ENCODE measurements at places on chromosomes 7 and 10.
A peak's percentile ranks its signal among the peaks of the same experiment; 100 is the strongest.

- peak; percentile 55 for DNase-seq
These were observed 1.6 kb downstream of the FAM24A start for GRCh38 chr10:122911889-122912484.

DNA sequence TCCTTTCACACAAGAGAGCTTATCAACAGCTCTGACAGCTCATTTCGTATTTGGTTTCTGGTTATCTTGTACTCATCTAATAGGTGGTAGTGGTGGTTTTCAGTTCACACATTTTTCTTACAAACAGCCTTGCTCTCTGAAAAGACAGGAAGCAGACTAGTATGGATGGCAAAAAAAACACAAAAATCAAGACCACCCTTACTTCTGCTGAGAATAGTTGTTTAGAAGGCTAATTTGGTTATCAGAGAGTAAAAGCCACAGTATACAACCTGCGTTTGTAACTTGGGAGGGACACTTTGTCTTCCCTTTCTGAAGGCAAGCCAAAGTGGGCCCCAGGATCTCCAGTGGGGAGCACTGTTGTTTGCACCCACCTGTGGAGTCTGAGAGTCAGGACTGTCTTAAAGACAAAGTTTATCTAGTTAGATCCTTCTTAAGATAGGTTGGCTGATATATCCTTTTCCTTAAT lies 68.0 kb downstream of the PIP4K2A start:
- DNase-seq: no peak

DNA sequence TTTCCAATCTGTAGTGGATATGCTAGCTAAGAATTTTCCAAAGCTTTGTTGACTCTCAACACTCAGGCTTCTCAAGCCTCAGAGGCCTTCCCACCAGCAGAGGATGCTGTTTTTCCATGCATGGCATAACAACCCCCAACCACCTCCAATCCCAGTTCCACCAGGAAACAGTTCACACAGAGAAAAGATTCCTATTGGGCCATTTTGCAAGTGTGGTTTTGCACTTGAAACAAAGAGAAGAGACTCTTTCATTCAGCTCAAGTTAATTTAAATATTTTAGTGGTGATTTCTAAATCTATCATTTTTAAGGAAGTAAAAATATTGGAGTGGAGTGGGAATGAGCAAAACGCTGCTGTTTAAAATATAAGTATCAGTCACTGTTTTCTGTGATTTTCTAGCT lies 105.6 kb upstream of the COL1A2 start:
- no peak for DNase-seq

DNA sequence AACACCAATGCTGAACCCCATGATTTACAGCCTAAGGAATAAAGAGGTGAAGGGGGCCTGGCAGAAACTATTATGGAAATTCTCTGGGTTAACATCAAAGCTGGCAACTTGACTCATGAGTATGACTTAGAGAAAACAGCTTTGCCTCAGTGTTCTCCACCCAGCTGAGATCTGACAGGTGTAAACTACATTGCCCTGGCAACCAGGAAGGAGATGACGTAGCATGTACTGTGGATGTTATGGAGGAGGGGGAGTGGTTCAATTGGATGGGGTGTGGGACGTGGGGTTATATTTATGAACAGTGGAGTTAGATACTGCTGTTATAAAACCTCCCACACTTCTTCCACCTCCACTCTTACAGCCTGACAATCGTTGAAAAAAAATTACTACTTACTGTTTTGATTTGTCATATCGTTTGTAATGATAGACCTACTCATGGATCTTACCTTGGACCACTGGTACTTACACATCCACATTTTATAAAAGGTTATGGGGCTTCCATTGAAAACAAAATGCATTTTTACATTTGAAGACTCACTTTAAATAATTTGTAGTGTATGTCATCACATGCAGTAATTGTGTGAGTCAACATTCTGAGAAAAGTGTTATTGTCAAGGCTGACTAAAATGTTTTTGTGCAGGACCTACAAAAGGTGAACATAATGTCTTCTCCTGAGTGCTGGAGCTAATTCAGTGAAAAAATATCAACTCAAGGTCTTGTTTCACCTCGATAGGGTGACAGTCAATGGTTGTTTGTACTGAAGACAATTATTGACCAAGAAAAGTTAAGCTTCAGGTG lies 6.4 kb downstream of the OR2F1 start:
- DNase-seq: no peak

DNA sequence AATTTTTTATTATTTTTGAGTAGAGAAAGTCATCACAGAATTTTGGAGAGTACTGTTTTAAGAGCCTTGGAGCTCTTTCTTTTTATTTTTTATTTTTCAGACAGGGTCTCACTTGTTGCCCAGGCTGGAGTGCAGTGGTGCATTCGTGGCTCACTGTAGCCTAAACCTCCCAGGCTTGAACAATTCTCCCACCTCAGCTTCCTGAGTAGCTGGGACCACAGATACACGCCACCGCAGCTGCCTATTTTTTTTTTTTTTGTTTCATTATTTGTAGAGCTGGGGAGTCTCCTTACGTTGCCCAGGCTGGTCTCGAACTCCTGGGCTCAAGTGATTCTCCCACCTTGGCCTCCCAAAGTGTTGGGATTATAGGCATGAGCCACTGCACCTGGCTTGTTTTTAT lies 10.6 kb downstream of the CPA4 start:
- DNase-seq: no peak

DNA sequence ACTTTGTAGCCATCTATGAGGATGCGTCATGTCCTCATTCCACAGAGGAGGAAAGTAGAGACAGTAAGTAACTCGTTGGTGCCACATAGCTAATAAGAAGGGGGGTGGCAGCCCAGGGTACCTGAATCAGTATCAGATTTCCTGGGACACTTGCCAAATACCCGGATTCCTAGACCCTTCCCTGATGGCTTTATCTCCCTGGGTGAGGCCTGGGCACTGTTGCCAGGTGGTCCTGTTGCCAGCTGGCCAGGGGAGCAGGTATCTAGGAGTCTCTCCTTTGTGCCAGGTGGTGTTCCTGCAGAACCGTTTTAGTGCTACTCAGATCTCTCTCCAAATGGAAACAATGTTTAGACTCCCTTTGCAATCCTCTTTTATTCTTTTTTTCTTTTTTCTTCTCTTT lies 12.7 kb downstream of the SLC29A3 start:
- DNase-seq: no peak

DNA sequence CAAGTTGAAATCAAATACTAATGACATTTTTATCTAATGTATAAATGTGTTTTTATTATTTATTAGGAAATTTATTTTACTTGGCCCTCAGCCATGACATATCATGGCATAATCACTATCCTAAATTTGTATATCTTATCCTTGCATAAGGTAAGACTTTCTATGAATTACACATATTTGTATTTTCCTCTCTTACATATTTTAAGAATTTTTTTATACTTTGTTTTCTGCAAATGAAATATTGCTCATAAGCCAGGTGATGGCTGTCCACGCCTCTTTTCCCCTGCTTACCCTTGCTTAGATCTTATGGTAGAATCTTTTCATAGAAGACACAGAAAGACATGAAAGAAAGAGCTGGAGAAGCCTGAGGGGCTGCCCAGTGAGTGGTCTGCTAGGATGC lies 48.2 kb downstream of the IKZF1 start:
- no peak for DNase-seq

GRCh38 chr10:83577421-83577820 lies 561.9 kb upstream of the GHITM start:
- no peak for DNase-seq

GRCh38 chr7:98991141-98991540 lies 112.8 kb downstream of the TRRAP start:
- DNase-seq: no peak

GRCh38 chr7:20317413-20317812 lies 13.3 kb upstream of the ITGB8 start:
- no peak for DNase-seq

GRCh38 chr7:37971491-37971890 lies 51.1 kb downstream of the EPDR1 start:
- DNase-seq: no peak

DNA sequence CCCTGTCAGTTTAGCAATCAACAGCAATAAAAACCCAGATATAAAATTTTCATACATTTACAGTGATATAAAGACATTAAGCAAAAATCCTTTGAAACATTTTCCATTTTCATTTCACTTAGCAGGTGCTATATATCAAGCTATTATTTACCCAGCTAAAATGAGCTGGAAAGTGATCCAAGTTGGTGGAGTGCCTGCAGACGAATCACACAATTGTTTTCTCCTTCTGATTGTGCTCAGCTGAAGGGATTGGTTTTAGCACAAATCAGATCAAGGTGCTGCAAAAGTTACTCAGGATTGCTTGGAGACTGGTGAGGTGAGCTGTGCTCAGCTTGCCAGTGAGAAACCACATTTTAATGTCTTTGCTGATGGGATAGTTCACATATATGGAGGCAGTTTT lies 138.1 kb downstream of the LRMDA start:
- DNase-seq: no peak

DNA sequence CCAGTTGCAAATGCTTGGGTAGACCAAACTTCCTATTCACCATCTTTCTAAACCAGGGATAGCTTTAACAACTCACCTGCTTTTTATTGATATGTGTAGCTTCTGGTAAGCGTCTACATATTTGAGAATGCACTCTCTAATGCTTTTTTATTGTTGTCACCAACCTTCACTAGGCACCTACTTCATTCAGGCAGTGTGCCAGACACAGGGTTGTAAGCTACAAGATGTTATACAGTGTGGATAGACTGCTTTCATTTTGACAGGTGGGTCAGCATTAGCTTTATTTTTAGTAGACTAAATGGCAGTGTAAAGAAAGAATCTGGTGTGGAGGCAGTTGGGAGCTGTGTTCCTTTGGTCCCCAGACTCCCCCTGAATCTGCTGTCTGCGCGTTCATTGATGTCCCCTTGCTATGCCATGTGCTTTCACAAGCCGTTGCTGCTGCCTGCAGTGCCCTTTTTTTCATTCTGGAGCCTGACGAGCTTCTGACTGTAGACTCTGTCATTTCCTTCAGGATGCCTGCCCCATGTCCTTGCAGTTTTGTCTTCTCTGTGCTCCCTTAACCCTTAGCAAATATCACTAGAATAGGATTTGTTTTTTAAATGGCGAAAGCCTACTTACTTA lies 32.1 kb downstream of the NRF1 start:
- DNase-seq: no peak

DNA sequence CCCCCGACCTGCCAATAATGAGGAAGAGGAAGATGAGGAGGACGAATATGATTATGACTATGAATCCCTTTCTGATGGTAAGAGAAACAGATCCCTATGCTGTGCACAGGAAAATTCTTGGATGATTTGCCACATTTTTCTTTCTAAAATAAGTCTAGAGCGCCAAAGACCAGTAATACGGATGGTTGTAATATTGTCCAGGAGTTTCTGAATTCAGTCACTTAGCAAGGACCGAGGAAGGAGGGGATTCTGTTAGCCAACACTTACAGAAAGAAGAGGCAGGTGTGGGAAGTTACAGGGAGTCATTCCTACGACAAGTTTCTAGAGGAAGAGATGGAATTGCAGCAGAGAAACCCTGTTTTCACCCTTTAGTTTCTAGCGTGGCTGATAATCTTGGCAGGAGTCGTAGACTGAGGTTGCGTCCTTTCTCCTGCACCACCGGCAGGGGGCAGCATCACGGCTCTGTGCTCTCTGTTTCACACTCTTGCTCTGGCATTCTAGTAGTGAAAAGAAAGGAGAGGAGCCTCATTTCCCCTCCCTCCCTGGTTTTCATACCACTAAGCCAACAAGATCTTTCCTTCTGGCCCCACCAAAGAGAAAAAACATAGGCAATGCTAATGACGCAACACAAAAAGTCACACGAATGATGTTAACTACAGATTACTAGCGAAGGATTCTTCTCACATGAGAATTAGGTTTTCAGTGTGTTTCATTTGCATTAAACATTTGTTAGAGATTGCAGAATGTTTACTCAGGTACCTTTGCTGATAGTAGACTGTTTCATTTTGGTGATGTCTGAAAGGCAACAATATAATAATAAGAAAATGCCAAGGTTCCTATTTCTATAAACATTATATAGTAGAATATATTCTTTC lies 82.7 kb downstream of the NOC3L start:
- peak; percentile 61 for DNase-seq

DNA sequence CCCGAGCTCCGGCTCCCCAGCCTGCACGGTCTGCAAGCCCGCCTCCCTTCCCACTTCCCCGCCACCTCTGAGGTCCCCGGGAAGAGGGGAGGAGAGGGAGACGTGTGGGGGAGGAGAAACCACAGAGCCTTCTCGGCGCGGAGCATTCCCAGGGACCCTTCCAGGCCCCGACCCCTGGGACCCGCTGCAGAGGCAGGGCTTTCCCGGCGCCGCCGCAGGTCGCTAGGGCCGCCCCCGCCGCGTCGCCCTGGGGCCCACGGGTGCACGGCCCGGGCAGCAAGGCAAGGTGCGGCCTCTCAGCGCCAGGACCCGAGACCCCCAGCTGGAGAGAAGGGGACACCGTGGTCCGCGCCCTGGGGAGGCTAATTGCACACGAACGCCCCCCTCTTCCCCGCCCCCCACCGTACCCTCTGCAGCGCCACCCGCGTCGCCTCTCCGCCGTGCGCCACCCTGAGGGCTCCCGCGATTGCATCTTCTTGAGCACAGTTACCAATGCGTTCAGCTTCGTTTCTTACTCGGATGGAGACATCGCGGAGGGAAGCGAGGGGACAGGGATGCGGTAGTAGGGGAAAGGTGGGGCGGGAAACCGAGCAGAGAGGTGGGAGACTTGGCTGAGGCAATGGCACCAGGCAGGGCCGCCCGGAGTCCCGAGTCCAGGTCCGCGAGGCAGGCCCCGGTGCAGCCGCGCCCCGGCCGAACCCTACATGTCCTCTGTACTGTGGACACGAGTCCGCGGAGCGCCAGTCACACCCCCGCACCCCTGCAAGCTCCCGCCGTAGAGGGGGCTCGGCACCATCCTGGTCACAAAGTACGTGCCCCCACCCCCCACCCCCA lies 28.9 kb downstream of the SKIDA1 start:
- peak; percentile 29 for DNase-seq

- peak; percentile 66 for DNase-seq
These were observed 195.4 kb downstream of the MAD1L1 start for GRCh38 chr7:2037301-2037807.

DNA sequence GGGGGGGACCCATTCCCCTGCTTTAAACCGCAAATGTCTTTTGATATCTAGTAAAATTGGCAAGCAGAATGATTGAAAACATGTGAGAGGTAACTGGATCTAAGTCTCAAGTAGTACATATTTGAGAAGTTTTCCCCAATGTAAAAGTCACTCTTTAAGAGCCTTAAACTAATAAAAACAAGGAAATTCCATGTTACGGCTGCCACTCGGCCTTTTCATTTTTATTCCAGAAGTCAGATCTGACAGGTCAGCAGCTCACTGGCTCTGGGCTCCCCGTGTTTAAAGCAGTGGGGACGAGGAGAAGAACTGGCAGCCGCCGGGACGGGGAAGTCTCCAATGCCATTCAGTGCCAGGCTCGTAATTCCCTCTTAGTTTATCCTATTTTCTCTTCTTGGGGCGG lies 80.7 kb downstream of the CUX1 start:
- no peak for DNase-seq

- no peak for DNase-seq
These were observed 49.9 kb upstream of the STEAP1B start for GRCh38 chr7:22549667-22550513.
